ENCODE measurements at places on chromosomes 3 and 15. TPM values are rescaled to one million over a fixed set of nuclear protein-coding genes. Genes with fewer than 3 reads are reported as not detected.
A peak's percentile ranks its signal among the peaks of the same experiment; 100 is the strongest.

The LCTL gene
- total RNA-seq, result not detected

DNA sequence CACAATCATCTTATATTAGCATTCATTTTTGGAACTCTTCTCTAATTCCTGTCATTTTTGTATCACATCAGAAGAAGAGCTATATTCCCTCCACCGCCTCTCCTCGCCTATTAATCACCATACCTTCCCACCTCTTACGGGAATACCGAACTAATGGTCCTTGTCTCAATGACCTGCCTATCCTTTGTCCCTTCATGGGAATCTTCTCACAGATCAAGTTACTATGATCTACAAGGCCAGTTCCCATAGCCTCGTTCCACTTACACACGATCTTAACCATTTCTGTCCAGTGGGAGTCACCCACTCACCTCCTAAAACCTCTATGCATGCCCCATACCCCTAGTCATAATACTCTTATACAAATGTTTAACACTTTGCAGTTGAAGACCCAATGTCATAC, 342.6 kb upstream of the TPRG1 start:
- no peak for DNase-seq
- no peaks in the 10 kb centered on the region for H3K36me3 ChIP-seq
- no peaks in the 10 kb centered on the region for H3K4me1 ChIP-seq
- H3K27me3 ChIP-seq, result no peaks in the 10 kb centered on the region
- H3K4me3 ChIP-seq, result no peak overlapping the region
- no peak overlapping the region for H3K27ac ChIP-seq

DNA sequence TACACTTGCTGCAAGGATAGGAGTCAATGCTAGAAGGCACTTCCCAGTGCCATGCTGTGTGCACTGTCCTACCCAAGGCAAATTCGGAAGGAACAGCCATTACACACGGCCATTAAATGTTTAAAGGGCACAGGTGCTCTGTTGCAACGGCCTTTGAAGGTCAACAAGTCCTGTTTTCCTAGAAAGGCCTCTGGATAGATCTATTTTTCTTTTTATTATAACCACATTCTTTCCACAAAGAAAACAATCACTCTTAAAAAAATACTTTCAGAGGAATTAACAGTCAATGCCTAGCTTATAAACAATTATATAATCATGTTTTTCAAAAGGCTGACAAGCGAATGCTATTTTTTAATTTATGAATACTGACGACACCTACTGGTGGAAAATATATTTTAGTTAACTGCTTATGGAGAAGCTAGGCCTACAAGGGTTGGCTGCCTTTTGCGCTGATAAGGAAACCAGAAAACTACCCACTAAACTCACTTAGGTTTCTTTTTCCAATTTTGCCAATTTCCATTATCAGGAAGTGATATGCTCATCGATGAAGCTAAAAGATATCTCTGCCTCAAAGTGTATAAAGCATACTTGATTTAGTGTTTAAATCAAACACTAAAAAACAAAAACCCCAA, 2.4 kb downstream of the ARHGEF3 start:
- peaks cover 11% of the 10 kb centered on the region for H3K36me3 ChIP-seq
- peak overlapping the region; percentile 77 for H3K27ac ChIP-seq
- H3K4me1 ChIP-seq, result peaks cover 48% of the 10 kb centered on the region
- H3K27me3 ChIP-seq, result no peaks in the 10 kb centered on the region
- no peak for DNase-seq
- H3K4me3 ChIP-seq, result peak overlapping the region; percentile 99

DNA sequence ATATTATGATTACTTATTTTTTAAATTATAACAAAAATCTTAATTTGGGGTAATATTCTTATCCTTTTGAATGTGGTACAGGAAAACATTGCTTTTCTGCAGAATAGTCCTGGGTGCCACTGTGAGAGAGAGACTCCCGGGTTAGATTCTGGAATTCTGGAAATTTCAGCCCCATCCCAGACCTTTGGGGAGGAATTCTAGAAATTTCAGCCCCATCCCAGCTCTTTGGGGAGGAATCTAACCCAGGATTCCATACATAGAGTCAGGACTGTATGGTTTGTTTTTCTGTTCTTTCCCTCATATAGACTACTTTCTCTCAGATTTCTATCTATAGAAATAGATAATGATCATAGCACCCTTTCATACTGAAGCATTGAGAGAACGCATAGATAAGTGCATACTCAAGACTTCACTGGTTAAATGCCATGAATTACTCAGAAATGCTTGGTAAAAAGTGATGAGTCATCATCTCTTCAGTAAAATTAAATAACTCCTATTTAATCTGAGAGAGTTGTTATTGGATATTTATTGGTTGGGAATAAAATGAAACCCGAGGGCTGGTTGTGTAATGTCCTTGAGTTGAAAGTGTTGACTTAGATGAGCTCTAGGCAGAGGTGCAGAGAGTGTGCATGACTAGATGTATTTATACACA, 8.3 kb downstream of the EIF2AK4 start:
- no peaks in the 10 kb centered on the region for H3K27me3 ChIP-seq
- DNase-seq, result no peak
- H3K36me3 ChIP-seq, result peaks cover 22% of the 10 kb centered on the region
- no peak overlapping the region for H3K27ac ChIP-seq

The DPPA2 gene
- total RNA-seq, result not detected

The OIP5 gene
- 0.29 TPM for total RNA-seq

DNA sequence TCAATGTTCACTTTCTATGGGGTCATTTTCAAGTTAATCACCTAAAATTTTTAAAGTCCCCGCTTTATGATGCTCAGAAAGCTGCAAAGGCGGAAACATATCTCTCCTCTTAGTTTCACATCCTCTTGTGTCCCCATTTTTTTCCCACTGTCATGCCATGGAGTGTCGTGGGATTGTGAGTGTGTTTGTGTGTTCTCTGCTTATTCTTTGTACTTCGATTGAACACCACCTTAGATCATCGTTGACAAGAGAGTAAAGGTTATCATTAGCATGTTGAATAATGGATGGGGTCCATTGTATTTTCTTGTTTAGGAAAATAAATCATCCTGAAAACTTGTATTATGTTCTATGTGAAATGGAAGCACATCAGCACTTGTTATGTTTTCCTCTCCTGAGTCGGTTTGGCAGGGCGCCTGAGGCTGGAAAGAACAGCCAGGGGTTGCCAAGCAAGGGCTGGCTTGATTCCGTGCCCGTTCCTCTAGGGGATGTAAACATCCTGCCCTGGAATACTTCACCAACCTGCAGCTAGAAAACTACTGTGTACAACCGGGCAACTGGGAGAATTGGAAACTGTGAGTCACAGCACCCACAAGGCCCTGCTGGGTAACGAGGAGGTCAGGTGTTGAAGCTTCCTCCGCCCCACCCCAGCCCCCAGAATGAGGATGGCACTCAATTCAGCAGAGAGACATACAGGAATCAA, 67.2 kb downstream of the EIF4E3 start:
- no peak overlapping the region for H3K4me3 ChIP-seq
- DNase-seq, result no peak
- no peaks in the 10 kb centered on the region for H3K4me1 ChIP-seq

The FSD2 gene
- total RNA-seq, result not detected

DNA sequence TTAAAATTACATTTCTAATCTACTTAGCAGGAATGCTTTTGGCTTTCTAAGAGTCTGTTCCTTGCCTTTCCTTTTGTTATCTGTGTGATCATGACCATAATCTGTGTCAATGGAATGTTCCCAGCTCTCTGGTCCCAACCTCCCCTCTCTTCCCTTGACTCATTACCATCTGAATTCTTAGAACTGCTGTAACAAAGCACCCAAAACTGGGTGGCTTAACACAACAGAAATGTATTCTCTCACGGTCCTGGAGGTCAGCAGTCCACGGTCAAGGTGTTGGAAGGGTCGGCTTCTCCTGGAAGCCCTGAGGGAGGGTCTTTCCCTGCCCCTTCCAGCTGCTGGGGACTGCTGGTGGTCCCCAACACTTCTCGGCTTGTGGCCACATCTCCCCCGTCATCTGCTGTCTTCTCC, 81.1 kb downstream of the LRRK1 start:
- no peak overlapping the region for H3K4me3 ChIP-seq
- DNase-seq, result no peak
- H3K36me3 ChIP-seq, result no peaks in the 10 kb centered on the region

- no peaks in the 10 kb centered on the region for H3K4me1 ChIP-seq
- no peaks in the 10 kb centered on the region for H3K27me3 ChIP-seq
- DNase-seq, result no peak
- no peak overlapping the region for H3K4me3 ChIP-seq
- no peaks in the 10 kb centered on the region for H3K36me3 ChIP-seq
- H3K27ac ChIP-seq, result no peak overlapping the region
Observed at GRCh38 chr3:21718161-21718765, 32.7 kb downstream of the ZNF385D start.

DNA sequence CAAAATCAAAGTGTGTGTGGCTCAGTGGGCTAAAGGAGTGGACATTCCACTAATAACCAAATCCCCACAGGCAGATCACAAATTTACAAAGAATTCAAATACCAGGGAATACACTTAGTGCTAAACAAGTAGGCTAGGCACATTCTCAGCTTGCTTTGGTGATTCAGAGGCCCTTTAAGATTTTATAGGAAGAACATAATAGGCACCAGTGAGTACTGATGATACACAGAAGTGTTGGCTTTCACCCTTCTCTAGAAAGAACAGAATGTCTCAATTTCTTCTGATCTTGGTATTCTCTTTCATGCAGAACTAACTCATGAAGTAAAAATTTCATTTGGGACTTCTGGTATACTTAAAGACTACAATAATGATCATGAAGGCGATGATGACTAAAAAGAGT, 55.0 kb downstream of the POLR2M start:
- no peak overlapping the region for H3K4me3 ChIP-seq
- no peak overlapping the region for H3K27ac ChIP-seq
- H3K27me3 ChIP-seq, result no peaks in the 10 kb centered on the region
- no peaks in the 10 kb centered on the region for H3K36me3 ChIP-seq
- H3K4me1 ChIP-seq, result no peaks in the 10 kb centered on the region

The PLXNB1 gene
- total RNA-seq, result 4.4 TPM

DNA sequence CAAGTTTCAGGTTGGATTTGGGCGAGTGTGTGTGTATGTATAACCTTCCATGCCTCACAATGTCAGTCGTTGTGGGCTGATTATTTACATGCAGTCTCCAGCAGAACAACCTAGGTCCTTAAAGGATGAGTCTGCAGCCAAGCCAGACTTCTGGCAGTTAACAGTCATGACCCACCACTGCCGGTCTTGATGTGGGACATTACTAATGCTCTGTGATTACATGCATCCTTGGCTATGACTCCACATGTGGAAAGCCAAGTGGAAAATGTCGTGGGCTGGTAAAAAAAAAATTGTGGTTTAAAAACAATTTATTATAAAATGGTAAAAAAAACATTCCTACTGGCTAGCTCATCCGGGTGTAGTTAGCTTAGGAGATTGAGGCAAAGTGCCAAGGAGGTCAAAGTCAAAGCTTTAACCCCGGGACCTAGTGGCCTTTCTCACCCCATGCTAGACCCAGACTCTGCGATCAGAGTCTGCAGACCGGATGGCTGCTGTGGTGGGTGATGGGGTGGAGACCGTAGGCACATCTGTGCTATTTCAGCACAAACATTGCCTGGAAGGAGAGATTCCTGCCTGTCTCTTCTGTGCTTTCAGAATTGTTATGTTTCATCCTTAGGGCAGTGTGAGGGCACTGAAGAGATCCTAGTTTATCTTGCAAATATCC, 6.8 kb downstream of the RARRES1 start:
- no peaks in the 10 kb centered on the region for H3K27me3 ChIP-seq
- H3K36me3 ChIP-seq, result no peaks in the 10 kb centered on the region
- DNase-seq, result no peak
- H3K4me1 ChIP-seq, result peaks cover 4% of the 10 kb centered on the region

- no peaks in the 10 kb centered on the region for H3K27me3 ChIP-seq
- no peaks in the 10 kb centered on the region for H3K36me3 ChIP-seq
- H3K4me1 ChIP-seq, result peaks cover 5% of the 10 kb centered on the region
- DNase-seq, result no peak
- H3K4me3 ChIP-seq, result no peak overlapping the region
Observed at GRCh38 chr15:47961401-47962090, 159.2 kb upstream of the SLC24A5 start.

DNA sequence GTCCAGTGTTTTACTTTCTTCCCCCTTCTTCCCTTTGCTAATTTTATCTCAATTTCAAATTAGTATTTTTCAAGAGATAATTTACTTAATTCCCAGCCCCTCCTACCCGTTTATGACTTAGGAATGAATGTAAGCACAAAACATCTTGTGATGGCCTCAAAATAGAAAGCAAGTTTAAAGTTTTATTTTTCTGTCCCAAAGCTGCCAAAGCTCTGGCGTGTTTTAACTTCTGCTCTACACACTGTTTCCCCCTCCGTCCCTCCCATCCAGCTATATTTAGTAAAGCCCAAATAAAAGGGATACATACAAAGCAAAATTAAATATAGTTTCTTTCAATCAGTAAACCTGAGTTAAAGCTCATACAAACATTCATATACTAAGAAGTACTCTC, 59.9 kb downstream of the IGF2BP2 start:
- no peak for DNase-seq
- H3K36me3 ChIP-seq, result no peaks in the 10 kb centered on the region
- no peak overlapping the region for H3K4me3 ChIP-seq
- H3K27me3 ChIP-seq, result no peaks in the 10 kb centered on the region
- H3K27ac ChIP-seq, result no peak overlapping the region

DNA sequence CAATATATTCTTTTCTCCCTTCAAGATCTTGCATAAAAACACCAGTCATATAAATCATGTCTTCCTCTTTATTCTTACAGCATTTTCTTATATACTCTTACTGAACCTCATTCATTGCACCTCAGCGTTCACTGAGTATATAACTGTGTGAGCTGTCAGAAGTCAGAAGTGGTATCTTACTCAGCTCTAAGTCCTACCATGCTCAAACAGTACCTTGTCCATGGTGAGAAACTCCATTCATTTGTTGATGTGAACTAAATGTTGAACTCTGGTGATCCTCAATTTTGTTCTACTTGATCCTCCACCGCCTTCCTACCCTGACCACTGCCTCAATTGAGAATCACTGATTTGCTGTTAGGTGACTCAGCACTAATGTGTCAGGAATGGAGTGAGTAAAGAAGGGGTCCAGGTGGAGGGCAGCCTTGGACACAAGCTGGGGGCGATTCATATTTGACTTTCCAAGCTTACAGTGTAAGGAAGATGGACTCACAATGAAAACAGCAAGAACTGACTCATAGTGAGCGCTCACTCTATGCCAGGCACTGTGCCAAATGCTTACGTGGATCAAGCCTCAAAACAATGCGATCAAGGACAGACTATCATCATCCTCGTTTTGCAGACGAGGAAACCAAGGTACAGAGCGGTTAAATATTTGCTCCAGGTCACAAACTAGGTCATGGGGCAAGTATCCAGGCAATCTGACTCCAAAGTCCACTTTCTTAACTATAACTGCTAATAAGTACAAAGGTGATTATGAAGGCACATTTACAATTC, 13.5 kb upstream of the ZFYVE19 start:
- H3K27ac ChIP-seq, result no peak overlapping the region
- H3K36me3 ChIP-seq, result peaks cover 7% of the 10 kb centered on the region
- peaks cover 7% of the 10 kb centered on the region for H3K4me1 ChIP-seq
- no peaks in the 10 kb centered on the region for H3K27me3 ChIP-seq
- DNase-seq, result no peak

The ACAN gene
- not detected for total RNA-seq
